ENCODE measurements at places on chromosomes 7 and 10.

GRCh38 chr10:133135116-133135465 is 24.9 kb upstream of the KNDC1 start:
- no peak for DNase-seq

DNA sequence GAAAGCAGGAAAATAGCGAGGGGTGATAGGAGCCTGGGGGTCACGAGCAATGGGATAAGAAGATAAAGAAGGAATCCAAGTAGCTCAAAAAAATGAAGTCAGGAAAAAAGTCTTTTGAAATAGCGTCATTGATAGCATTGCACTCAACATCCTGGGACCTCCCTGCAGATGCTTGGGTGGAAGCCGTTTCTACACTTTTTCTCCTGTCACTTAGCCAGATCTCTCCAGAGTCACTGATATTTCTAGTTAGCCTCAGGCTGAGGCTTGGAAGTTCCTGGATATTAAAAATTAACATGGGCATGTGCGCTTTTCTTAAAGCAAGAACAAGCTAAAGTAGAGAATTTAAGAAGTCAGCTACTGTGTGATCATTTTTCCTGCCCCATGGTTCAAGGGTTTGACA is 39.5 kb upstream of the CHST15 start:
- DNase-seq: no peak

GRCh38 chr10:117627561-117627960 is 85.0 kb downstream of the EMX2 start:
- DNase-seq: no peak

DNA sequence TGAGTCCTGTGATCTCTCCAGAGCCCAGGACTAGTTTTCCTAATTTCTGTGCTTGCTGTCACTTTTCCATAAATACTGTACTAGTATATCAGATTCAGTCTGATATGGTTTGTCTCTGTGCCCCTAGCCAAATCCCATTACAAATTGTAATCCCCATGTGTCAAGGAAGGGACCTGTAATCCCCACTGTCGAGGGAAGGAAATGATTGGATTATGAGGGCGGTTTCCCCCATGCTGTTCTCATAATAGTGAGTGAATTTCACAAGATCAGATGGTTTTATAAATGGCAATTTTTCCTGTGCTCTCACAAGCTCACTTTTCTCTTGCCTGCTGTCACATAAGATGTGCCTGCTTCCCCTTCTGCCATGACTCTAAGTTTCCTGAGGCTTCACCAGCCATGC is 54.8 kb upstream of the IFRD1 start:
- no peak for DNase-seq
